ENCODE measurements at places on chromosomes 4 and X.
A peak's percentile ranks its signal among the peaks of the same experiment; 100 is the strongest.

GRCh38 chr4:71945791-71946190 lies 86.0 kb upstream of the NPFFR2 start:
- no peak for DNase-seq

DNA sequence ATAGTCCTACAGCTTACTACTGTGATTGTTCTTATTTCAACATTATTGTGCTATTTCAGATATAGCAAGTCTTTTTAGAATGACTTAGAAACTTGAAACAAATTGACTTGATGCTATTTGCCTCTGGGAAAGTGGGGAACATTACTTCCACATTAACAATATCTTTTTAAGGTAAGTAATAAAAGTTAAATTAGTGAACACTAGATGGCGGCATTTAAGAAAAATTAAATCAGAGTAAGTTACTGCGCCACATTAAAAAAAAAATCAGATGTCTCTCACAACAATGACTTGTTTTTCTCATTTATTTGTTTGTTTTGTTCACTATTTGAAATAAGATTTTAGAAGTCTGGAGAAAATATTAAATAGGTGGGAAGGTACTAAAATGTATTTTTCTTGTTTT lies 1026.9 kb upstream of the SLIT2 start:
- DNase-seq = no peak

- DNase-seq = no peak
Measured at GRCh38 chrX:102727761-102728160, 7.2 kb downstream of the GPRASP3 start.

DNA sequence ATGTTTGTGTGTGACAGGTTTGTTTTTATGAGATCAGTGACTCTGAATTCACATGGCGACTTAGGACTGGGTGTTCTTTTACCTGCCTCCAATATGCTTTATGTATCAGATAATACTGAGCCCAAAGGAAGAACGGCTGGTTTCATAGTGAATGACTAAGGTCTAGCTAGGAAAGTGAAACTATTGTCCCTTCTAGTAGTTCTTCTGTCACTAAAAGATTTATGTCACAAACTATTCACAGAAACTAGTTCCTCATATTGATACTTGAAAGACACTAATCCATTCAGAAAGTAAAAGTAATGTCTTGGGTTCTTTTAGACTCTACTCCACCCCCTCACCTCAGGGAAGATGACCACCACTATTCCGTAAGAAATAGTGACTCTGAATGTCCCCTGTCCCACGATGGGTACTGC lies 81.7 kb downstream of the EGF start:
- no peak for DNase-seq

GRCh38 chr4:59770601-59771264 lies 1429.4 kb upstream of the ADGRL3 start:
- DNase-seq = no peak

GRCh38 chrX:16484338-16484737 lies 165.6 kb upstream of the S100G start:
- DNase-seq = no peak

DNA sequence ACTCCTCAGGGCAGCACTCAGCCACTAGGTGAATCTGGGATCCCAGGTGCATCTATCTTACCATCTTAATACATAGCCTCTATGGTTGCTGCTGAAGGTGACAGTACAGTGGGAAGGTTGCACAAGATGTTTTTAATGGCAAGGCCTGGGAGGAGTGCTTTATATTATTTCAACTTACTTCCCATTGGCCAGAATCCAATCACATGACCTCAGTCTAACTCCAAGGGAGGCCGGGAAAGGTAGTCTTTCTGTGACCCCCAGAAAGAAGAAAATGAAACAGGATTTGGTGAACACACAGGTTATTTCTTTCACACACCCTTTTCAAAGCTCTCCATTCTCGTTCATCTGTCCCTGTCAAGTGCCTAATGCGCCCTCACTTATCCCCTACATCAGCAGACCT lies 189.1 kb upstream of the ATP6AP2 start:
- DNase-seq = no peak

GRCh38 chr4:136864604-136865185 lies 667.6 kb downstream of the PCDH18 start:
- DNase-seq = peak; percentile 8

GRCh38 chr4:41784191-41784979 lies 35.9 kb upstream of the PHOX2B start:
- DNase-seq = no peak

DNA sequence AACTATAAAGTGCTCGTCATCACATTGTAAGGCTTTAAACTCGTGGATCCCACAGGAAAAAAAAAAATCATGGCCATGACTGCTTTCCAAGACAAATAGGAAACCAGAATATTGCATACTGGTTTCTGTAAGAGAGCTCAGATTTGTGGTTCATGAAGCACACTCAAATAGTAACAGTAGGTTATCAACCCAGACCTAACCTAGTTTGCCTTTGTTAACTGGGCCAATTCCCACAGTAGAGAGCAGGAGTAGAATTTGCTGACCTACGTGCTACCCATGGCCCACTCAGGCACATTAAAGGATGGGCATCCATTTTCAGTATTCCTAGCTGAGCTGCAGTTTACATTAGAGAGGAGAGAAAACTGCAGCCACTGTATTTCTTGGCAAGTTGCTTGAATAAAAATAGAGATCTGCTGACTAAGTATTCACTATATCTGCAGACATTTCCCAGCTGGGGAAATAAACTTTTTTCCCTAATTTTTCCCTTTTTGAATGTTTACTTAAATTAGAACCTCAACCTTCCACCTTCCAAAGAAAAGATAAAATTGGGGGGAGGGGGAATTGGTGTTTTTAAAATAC lies 218.5 kb downstream of the SPANXN3 start:
- no peak for DNase-seq

DNA sequence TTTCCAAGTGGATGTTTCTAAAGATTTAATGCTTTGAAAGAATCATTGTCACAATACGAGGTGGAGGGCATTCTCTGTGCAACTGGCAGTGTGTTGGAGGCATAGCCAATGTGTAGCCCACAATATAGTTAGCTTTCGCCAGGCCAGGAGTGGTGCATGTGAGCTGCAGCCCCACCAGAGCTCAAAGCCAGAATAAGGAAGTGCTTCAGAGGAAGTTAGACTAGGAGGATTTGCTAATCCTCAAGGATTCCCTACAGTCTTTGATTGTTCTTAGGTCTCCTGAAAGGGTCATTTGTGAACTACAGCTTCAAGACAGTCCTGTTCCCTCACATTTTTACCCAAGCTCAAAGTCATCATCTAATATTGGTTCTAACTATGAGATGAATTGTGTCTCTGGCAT lies 16.4 kb downstream of the TRPC5OS start:
- DNase-seq = no peak

- no peak for DNase-seq
Measured at GRCh38 chrX:140821280-140821679, 111.7 kb downstream of the LINC00632 start.

DNA sequence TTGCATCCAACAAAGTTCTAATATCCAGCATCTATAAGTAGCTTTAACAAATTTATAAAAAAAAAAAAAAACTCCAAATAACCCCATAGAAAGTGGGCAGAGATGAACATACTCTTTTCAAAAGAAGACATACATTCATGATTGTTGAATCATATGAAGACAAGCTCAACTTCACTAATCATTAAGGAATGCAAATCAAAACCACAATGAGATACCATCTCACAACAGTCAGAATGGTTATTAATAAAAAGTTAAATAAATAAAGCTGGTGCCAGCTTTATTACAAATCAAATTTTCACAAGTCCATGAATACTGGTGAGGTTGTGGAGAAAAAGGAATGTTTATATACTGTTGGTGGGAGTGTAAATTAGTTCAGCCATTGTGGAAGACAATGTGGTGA lies 592.0 kb downstream of the IQCM start:
- DNase-seq = no peak

GRCh38 chrX:131821945-131822622 lies 201.0 kb upstream of the STK26 start:
- no peak for DNase-seq
